ENCODE measurements at places on chromosomes 1 and 21.

DNA sequence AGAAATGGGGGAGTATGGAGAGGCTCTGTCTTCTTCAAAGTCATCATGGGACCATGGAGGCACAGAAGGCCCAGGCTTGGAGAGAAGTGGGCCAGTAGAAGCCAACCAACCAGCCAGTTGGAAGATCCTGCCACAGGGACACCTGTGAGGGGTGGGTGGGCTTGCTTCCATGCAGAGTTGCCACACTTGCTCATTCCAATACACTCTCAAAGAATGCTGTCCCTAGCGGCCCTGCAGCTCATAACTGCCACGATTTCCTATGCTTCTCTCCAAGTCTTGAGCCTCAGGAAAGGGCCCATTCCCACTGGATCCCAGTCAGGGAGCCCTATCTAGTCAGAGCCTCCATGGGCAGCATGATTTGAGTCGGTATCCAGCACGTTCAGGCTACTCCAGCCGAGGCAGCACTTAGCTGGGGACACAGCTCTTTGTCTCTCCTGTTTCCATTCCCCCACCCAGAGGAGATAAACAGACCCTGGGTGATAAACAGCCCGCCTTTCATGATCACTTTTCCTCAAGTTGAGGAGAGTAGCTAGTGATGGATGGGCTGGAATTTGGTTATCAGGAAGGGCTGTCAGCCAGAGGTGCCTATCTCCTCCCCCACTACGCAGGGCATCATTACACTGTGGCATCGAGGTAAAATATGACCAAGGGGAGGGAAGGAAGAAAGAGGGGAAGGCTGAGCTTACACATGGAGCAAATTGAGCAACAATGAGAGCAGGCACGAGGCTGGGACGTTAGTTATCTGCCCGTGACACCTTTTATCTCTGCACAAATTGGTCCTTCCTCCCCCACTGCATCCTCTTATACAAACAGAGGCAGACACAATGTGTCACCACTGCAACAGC lies 64.6 kb downstream of the ERI3 start:
- no peak for DNase-seq

DNA sequence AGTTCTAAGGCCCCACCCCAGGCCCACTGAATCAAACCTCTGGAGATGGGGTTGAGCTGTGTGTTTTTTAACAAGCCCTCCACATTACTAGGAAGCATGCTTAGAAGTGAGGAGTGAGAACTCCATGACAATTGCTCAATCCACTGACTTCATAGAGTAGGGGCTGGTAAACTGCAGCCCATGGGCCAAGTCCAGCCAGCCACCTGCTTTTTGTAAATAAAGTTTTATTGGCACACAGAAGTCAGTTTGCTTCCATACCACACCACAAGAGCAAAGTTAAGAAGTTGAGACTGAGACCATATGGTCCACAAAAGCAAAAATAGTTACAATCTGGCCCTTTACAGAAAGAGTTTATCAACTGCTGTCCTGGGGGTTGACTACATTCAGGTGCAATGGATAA lies 309.2 kb downstream of the SETD4 start:
- DNase-seq = no peak

DNA sequence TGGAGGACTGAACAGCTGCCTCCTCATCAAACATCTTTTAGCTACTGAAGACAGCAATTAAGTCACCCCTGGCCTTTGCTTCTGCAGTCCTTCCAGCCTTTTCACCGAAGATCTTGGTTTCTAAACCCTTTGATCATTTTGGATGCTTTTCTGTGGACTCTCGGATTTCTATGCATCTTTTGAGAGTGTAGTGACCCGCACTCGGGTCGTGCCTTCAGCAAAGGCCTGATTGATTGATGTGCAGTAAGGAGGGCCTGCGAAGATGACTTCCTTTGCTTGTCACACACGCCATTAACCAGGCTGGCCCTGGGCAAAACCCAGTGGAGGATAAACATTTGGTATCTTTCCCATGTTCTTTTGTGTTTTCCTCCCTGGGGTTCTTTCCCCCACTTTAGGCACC lies 157.5 kb upstream of the CD34 start:
- DNase-seq = no peak

DNA sequence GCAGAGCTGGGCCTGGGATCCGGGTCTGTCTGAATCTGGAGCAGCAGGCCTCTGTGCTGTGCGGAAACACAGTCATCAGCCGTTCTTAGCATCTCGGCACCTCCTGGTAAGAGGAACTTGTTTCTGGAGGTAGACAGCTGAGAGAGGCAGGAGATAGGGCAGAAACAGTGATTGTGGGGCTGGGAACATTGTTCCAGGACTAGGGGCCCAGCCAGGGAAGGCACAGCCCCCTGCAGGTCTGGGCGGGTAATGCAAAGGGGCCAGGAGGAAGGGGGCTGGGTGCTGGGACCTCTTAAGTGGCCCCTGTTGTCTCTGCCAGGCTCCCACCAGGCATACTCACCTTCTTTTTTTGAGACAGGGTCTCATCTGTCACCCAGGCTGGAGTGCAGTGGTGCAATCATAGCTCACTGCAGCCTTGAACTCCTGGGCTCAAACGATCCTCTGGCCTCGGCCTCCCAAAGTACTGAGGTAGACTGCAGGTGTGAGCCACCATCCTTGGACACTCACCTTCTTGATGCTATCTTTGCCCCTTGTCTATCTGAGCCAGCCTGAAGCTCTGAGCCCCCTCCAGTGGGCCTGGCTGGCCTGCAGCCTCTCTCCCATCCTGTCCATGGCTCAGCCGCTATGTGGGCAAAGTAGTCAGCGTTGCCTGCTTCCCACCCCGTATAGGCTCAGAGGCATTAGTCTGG lies 134.3 kb upstream of the ZBTB40 start:
- no peak for DNase-seq

GRCh38 chr1:235632506-235633401 lies 16.8 kb downstream of the GNG4 start:
- DNase-seq = no peak

DNA sequence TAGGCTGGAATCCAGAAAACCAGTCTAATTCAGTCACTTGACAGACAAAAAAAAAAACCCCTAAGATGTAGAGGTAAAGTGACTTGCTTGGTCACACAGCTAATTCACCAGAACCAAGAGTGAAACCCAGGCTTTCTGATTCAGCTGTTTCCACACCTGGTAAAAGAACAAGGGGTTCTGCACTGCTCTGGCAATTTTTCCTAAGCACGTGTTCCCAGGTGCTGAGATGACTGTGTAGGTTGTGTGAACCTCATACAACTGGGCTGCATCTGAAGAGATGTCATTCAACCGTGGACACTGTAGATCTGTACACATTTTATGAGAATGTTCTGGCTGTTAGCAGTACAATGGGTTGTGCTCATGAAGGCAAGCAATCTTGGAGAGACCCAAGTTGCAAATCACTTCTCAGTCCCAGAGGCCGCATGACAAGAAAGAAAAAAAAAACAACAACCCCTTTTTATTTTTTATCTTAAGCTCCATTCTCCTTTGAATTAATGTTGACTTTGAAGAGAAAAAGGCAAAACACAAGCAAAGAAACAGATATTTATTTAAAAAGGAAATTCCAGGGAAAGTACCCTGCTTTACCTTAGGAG lies 95.4 kb downstream of the INTS7 start:
- DNase-seq = no peak

DNA sequence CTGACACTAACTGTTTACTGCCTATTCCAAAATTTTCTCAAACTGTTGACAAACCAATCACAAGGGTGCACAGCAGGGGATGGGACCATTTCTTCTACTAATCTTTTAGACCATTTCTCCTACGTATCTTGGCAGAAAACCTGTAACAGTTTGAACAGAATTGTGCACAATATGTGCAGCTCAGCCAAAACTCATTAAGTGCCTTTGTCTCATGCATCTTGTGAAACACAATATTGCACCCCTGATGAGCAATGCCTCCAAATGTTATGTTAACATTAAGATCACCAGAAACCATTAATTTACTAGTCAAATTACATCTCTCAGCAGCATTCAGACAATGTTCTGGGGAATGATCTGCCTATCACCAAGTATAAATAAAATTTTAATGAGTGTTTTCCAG lies 247.5 kb downstream of the NRIP1 start:
- no peak for DNase-seq

DNA sequence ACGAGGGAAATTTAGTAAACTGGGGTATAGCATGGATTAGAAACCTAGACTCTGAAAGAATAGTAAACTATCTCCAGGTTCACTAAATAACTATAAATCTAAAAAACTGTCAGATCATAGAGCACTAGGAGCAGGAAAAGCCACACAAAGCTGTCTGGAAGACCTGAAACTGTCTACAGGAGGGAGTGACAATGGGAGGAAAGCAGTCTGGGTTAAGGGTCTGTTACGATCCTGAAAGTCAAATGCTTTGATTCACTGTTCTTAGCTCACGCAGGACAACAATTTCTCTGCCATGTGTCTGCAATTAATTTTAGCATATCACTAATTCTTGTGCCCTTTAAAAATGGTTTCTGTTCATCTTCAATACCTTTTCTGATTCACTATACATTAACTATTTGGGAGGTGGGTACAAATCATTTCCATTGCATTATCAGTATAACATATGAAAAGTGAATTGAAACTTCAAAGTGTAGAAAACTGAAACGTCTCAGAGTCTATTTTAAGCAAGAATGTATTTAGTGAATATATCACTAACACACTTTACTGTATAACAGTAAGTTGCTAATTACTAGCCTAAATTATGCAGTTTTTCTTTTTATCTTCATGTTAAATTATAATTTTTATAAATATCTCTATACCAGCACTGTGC lies 18.4 kb downstream of the CEP170 start:
- no peak for DNase-seq

DNA sequence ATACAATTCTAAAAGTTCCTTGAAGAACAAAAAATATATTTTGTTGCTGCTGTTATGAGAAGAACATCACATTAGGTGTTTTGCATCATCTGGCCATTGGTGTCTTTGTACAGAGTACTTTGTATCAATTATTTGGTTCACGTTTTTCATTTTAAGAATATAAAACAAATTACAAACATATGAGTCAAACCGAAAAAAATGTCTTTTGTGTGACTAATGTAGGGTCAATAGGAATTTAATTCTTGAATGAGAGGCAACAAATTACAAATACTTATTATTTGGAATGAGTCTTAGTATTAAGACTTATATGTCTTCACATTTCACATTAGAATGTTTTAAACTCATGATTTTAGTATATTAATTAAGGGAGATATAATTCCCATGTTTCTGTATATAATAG lies 54.8 kb downstream of the NR5A2 start:
- no peak for DNase-seq

GRCh38 chr1:214547747-214548146 lies 3.7 kb downstream of the PTPN14 start:
- DNase-seq = no peak

DNA sequence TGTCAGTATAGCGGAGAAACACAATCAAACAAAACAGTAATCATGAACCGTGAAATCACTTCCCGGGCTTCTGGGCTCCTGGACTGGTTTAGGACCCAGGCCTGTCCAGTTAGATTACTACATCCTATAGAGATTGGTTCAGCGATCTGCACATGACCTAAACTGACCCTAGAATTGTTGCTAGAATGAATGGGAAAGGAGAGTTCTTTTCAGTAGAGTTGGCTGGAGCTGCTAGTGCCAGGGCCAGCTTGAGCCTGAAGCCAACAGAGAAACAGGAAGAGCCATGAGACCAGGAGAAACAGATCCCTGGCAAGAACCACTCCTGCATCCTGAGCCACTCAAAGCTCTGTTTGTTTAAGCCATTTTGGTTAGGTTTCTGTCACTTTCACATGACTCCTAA lies 474.3 kb upstream of the C1orf87 start:
- no peak for DNase-seq

DNA sequence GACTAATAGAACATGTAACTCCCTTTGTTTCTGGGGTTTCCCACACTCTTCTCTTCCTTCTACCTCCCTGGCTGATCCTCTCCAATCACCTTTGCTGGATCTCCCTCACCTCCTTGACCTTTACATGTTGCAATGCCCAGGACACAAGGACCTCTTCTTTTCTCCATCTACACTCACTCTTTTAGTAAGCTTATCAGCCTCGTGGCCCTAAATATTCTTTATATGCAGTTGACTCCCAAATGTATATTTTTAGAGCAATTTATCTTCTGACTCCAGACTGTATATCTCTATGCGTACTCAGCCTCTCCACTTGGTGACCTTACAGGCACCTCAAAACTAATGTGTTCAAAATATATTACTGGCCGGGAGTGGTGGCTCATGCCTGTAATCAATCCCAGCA lies 18.4 kb upstream of the CLSPN start:
- no peak for DNase-seq

- DNase-seq = no peak
Observed at GRCh38 chr1:9269721-9270120, 23.0 kb upstream of the SPSB1 start.

- no peak for DNase-seq
Observed at GRCh38 chr21:20789729-20790500, 208.3 kb upstream of the NCAM2 start.

DNA sequence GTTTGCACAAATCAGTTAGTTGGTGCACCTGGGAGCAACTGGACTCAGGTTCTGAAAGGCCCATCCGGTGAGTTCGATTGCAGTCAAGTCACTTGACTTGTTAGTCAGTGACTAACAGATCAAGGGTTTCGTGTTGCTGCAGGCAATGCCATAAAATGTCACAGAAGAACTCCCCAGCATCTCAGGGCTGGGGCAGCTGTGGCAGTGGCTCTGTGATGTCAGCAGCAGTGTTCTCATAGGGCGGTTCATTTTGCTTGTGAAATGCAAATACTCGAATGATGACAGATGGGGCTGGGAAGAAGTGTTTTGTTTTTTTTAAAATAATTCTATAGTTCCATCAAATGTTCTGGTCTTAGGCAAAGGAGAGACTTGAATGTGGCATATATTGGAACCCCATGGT lies 287.8 kb downstream of the LMX1A start:
- DNase-seq = no peak

GRCh38 chr1:21068937-21069336 lies 107.8 kb downstream of the EIF4G3 start:
- DNase-seq = no peak

DNA sequence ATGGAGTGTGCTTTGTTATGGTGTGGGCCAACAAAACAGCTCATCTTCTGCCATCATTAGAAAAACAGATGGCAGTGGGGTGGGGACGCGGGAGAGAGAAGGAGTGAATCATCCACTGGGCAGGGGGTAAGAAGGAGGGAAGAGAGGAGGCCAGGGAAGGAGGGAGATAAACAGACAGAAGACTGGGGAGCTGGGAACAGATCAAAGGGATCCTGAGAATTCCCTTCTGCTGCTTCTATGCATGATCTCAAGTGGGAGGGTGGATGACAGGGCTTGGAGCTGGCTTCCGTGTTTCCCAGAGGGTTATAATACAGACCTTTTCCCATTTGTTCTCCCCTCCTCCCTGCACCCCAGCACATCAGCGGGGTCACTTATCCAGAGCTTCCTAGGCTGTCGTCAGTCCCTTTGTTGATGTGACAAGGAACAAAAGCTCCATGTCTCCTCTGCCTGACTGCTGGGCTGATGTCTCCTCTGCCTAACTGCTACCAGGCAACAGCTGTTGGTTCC lies 338.6 kb downstream of the PAPPA2 start:
- DNase-seq = no peak

- no peak for DNase-seq
Observed at GRCh38 chr1:21258331-21259134, 31.7 kb downstream of the ECE1 start.

GRCh38 chr1:34750610-34751009 lies 4.2 kb upstream of the GJB5 start:
- no peak for DNase-seq

GRCh38 chr1:161805399-161806197 lies 39.5 kb downstream of the ATF6 start:
- DNase-seq = no peak

GRCh38 chr1:6850537-6850936 lies 65.3 kb downstream of the CAMTA1 start:
- no peak for DNase-seq

GRCh38 chr1:179036844-179037465 lies 11.3 kb downstream of the FAM20B start:
- DNase-seq = no peak

All from activated CD4-positive, alpha-beta T cell treated with anti-CD3 and anti-CD28 coated beads for 1 hour (primary cell).